ENCODE measurements at places on chromosomes 4 and X. TPM values are rescaled to one million over a fixed set of nuclear protein-coding genes. Genes with fewer than 3 reads are reported as not detected.

RBPJ gene
- total RNA-seq, result 86.7 TPM

IL2RG gene
- total RNA-seq, result not detected

POLA1 gene
- total RNA-seq, result 34.6 TPM

IL15 gene
- 1.6 TPM for total RNA-seq

ASMT gene
- total RNA-seq, result not detected

LNX1 gene
- total RNA-seq, result 32.3 TPM

MED28 gene
- 37.6 TPM for total RNA-seq

SCLT1 gene
- total RNA-seq, result 96.2 TPM

GABRG1 gene
- total RNA-seq, result 90.7 TPM

RTL9 gene
- 1.6 TPM for total RNA-seq

KDR gene
- total RNA-seq, result 18.7 TPM

TLR2 gene
- total RNA-seq, result 1.6 TPM

NUDT11 gene
- 71.0 TPM for total RNA-seq

GATA1 gene
- total RNA-seq, result not detected

AADAT gene
- total RNA-seq, result 31.6 TPM

LUZP4 gene
- total RNA-seq, result not detected

PSAPL1 gene
- not detected for total RNA-seq

APELA gene
- not detected for total RNA-seq

TMPRSS11A gene
- total RNA-seq, result not detected

PPARGC1A gene
- total RNA-seq, result 22.1 TPM

ARHGAP10 gene
- 7.2 TPM for total RNA-seq

MUC7 gene
- total RNA-seq, result not detected

ATP6AP1 gene
- 83.0 TPM for total RNA-seq

CITED1 gene
- 9.7 TPM for total RNA-seq

LDB2 gene
- total RNA-seq, result 99.4 TPM

ODAM gene
- not detected for total RNA-seq

PABPC1L2A gene
- total RNA-seq, result 3.0 TPM

FATE1 gene
- total RNA-seq, result not detected

VCX3A gene
- not detected for total RNA-seq

POU3F4 gene
- 20.8 TPM for total RNA-seq

TIGD2 gene
- 12.5 TPM for total RNA-seq

NEUROG2 gene
- total RNA-seq, result 1.6 TPM

CENPVL3 gene
- total RNA-seq, result 10.4 TPM

OTOP1 gene
- not detected for total RNA-seq

FBXL5 gene
- 185 TPM for total RNA-seq

SPINK2 gene
- total RNA-seq, result not detected

ADGRG2 gene
- 0.69 TPM for total RNA-seq

NCAPG gene
- total RNA-seq, result 12.2 TPM

MAGEA3 gene
- not detected for total RNA-seq

F9 gene
- total RNA-seq, result not detected

NAP1L2 gene
- total RNA-seq, result 65.3 TPM

CC2D2A gene
- total RNA-seq, result 27.2 TPM

Data from diencephalon (tissue), 1 donor.